ENCODE measurements at places on chromosomes 1 and 21. TPM values are rescaled to one million over a fixed set of nuclear protein-coding genes. Genes with fewer than 3 reads are reported as not detected.

The ZNF695 gene
- 2.7 TPM for total RNA-seq

The SAMSN1 gene
- total RNA-seq = 16.2 TPM

The MIXL1 gene
- not detected for total RNA-seq

GRCh38 chr1:226425431-226426031 is 17.6 kb upstream of the PARP1 start:
- no peak for DNase-seq

The STUM gene
- total RNA-seq = 2.5 TPM
